Amniotic stem cell (primary cell): ENCODE measurements at places on chromosomes 7 and 10.

DNA sequence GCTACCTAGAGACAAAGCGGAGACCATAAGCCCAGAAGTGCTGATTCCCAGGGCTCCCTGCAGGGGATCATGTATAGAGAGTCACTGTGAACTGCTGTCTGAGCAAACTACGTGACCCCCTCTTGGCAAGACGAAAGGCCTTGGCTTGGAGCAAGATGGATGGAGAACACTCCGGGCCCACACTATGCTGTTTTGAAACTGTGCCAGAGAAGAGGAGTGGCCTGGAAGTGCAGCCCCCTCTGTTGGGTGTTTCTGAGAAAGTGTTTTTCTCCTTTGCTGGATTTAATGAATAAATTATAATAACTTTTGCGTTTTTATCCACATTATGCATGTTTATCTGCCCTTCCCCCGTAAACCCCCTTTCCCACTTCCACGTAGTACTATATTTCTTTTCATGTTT lies 639.3 kb upstream of the GALNT17 start:
- DNase-seq: no peak

DNA sequence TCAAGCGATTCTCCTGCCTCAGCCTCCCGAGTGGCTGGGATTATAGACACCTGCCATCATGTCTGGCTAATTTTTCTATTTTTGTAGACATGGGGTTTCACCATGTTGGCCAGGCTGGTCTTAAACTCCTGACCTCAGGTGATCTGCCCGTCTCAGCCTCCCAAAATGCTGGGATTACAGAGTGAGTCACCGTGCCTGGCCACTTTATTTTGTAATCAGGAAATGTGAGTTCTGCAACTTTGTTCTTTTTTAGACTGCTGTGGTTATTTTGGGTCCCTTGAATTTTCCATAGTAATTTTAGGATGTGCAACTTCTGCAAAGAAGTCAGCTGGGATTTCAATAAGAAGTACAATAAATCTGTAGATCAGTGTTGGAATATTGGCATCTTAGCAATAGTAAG lies 96.8 kb downstream of the CYTH3 start:
- no peak for DNase-seq

DNA sequence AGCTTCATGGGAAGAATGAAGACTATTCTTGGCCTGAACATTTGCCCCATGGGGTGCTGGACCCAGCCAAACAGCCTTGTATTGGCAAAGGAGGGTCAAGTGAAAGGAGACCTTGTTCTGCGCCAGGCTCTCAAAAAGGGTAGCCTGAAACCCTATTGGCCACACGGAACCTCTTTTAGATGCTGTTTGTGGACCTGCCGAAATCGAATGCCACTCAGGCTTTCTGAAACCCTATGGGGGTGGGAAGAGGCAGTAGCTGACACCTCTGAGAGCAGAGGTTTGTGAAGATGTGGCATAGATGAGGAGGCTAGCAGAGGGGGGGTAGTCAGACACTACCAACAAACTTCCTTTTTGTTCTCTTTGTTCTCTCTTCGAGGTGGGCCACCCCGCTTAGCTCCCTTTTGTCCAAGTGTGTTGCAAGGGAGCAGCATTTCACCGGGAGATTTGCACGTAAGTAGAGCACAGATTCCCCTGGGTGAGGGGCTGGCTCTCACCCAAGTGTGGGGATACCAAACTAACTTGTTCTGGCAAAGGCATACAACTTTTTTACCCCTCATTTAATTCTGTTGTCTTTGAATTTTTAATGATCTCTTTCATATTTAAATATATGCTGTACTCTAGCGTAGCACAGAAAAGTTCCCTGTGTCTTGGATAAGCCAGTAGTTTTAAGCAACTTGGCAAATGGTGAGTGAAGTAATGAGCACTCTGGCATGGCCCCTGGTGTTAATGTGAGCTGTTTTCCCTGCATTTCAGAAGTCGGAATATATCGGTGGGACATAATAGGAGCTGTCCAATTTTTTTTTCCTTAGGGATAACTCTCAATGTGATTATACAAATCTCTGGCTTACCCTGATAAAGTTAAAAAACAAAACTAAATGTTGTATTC lies 107.7 kb downstream of the SEPTIN7 start:
- DNase-seq: no peak

DNA sequence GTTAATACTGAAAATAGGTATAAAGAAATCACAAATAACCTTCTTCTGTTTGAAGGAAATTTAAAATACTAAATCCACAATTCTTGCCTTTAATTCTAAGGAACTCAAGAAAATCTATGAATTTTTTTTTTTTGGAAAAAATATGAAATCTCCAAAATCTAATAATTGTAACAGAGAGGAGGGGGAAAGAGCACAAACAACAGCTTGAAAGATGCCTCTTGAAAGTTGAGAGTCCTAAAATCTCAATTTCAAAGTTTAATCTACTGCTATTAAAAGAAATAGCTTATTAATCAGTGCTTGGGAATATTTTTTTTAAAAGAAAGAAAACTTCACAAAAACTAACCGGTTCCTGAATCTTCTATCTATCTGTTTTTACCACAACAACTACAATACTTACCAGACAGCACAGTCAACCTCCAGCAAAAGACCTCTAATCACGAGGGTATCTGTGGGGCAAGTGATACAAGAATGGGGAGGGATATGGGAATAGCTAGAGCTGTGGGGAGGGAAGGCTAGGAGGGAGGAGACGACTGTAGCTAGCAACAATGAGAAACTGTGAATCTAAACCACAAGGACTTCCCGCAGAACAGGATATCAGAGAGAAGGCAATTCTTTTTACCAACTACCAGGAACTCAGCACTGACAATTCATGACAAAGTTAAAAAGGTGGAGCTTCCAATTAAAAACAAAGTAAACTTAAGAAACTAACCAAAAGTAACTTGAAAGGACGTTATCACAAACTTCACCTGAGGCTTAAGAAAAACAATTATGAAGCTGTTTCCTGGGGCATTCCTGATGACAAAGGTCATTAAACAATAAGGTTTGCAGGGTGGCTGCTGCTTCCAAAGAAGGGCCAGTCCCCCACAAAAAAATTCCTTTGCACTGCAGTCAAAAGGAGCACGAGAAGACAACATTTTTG lies at the start of gene USP54:
TSS of gene USP54 (minus strand) at position 462 of the 919 bp plus-strand sequence. CDS start 15,684 bp downstream, outside the sequence.
- DNase-seq: peak; percentile 9

DNA sequence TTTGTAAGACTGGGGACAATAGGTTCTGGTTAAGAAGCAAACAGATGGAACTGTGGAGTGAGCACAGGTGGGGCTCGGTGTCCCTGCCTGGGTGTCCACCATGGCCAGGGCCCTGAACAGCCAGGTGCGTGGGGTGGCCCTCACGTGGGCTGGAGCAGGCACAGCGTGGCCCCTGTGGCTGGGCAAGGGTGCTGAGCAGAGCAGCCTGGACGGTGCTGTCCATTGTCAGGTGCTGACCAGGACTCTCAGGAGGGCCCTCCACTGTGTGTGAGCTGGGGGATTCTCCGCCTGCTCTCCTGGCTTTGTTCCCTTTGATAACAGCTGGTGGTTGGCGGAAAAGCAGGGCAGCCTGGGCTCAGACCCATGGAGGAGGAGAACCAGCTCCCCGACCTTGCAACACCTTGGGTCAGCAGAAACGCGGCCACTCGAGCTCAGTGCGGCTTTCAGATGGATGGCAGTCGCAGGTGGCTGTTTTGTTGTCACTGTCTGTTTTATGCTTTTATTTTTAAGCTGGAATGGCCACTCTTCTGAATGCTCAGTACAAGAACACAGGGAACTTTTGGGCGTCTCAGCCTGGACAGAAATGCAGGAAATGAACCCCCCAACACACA lies 273.9 kb upstream of the ADARB2 start:
- DNase-seq: no peak

DNA sequence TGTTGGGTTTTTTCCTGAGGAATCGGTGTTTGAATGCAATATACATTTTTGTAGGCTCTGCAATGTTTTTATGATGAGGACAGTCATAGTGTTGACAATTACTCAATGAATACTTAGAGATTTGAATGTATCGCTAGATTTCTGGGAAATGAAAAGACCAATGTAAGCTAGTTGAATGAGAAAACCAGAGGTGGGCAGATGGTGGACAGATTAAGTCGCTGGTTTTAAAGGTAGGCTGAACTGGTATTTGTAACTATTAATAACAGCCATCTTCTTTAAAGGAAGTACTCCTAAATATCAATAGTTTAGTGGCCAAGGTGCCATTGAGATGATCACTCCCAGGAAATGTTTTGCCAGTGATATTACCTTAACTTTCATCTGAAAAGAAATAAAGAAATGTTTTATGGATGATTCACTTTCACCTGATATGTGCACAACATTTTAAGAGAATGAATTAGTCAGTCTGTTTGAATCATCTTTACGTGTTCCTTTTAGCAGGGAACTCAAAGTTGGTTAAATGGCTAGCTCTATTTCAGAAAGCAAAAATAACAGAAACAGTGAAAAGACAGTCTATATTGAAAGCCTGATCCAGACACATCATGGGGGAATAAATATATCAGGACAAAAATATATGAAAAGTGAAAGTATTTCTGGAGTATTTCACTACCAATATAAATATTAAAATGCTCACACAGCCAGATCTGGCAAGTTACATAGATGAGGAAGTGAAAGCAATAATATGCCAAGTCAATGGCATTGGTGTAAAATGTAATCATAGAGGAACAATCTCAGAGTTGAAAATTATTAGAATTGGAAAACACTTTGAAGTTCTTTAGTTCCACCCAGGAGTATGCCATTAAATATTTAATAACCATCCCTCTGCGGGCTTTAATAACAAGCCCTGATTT lies 20.7 kb downstream of the MET start:
- no peak for DNase-seq

DNA sequence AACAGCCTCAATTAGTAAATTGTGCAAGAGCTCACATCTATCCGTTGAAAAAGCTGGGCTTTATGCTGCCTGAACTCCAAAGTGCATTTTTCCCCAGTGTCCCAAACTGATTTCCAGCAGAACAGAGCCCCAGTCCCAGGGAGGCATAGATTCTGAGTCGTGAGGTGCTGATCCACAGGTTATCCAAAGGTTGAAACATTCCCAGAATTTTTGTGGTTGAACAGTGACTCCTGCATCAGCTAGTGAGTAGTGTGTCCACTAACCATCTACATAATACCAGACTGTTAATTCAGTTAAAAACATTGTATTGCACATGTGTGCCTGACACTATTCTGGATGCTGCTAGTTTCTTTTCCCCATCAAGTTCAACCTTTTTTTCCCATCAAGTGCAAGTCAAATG lies 761.5 kb downstream of the GATA3 start:
- DNase-seq: no peak

DNA sequence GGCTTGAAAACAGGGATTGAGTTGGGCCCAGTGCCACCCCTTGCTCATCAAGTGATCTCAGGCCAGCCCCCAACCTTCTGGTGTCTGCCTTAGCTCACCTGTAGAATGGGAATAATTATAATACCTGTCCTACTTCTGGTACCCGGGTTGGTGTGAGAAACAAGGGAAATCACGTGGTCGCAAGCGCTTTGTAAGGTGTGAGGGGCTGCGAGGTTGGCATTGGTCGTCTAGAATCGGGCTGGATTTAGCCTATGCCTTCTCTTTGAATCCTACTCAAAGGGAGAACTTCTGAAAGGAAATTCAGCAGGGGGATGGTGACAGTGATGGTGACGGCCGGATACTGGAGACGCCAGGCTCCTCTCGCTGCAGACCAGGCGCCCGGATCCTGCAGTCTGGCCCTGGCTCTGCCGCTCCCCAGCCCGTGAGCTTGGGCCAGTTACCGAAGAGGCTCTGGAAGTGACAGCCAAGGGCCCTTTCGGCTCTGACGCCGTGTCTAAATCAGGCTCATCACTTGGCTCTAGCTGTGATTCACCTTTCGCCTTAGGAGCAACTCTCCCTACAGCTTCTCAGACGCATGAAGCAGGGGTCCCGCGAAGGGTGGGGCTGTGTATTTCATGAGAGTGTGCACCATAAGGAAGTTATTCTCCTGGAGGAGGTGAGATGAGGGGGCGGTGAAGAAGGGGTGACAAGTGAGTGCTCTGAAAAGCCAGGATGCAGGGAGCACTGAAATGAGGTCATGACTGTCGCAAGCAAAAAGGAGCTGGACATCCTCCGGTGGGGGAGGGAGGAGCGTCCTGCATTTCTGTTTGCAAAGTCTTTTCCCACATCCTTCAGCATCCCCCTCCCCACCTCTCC lies 4.0 kb upstream of the CREB5 start:
- DNase-seq: no peak

DNA sequence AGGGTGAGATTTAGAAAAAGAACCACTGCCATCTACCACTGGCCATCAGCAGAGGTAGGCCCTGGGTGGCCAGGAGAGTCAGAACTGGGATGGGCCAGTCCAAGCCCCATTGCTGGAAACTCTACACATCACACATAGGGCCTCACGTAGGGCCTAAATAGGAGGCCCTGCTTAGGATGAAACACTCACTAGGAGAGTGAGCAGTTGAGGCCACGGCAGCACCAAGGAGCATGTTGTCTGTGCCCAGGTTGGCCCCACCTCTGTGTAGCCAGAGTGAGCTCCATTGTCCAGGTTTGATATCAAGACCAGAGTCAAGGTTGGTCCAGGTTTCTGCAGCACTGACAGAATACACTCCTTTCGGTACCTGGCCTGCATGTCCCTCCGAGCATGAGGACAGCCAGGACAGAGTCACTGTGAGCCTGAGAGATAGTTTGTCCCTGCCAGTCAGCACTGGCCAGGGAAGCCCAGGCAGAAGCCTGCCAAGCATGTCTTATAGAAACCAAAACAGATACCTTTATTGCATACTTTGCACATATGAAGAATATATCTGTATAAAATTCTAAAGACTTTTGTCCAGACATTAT lies 77.9 kb upstream of the CAMK2B start:
- DNase-seq: no peak

DNA sequence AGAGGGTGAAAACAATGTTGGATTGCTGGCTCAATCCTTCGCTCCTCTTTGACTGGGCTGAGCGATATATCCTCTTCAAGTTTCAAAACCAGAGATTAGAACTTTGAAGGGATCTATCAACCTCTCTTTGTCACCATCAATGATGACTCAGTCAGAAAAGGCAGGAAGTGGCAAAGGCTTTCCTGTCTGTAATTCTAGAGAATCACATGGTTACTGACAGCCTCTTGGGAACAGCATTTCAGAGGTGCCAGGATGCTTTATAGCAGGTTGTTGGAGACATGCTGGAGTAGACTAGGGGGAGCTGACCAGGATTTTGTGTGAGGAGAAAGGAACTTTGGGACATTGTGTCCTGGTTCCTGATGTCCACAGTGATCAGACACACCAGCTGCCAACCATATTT lies 81.3 kb downstream of the PRKCQ start:
- DNase-seq: no peak

DNA sequence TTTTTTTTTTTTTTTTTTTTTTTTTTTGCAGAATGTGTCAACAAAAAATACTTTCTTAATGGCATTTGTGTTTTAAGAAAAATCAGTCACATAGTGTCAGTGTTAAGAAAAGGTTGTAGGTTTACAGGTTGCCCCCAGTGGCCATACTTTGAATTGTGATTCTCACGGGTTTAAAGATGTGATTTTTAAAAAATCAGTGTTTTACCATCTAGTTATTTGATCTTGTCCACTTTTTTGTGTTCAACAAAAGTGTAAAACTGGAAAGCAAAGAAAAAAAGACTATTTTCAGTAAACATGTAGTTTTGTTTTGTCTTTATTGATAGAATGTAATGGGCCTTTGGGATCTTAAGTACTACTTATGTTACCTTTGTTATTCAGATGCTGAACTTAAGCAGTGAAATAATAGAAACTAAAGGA lies 25.7 kb downstream of the SUV39H2 start:
- no peak for DNase-seq

GRCh38 chr10:103232772-103233488 lies 12.8 kb upstream of the RPEL1 start:
- no peak for DNase-seq

- DNase-seq: peak; percentile 16
Measured at GRCh38 chr10:69397972-69398371, 18.7 kb downstream of the TACR2 start.

GRCh38 chr10:24550680-24551079 lies 173.0 kb downstream of the ARHGAP21 start:
- no peak for DNase-seq
